NCI-H2171 (cell line): ENCODE measurements at places on chromosomes 7 and 10.

DNA sequence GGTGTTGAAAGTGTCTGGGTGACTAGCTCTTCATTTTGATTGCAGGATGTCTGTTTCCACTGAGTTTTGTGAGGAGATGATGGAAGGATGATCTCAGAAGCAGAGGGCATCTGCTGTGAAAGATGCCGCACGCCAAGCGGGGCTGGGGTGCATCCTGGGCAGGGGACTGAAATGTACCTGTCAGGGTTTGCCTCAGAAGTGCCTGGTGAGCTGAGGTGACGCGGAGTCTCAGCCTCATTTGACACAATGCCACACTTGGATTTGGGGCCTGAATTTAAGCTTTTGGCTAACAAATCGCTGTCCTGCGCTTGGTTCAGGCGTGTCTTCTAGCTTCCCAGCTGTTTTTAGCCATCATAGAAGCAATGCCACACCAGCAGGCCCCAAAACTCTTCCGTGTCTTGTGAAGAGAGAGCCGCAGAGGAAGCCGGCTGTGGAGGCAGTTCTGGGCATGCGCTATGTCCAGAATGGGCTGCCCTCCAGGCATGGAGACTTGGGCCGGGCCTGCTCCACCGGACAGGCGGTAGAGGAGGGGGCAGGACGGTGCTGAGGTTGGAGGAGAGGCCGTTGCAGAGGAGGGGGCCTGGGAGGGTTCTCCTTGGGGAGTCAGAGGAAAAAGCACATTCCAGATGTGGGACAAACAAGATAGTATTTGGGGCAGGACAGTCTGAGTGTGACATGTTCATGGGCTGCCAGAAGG is 31.2 kb downstream of the WDR86 start:
- no peak for DNase-seq

GRCh38 chr7:30091491-30091912 is 43.3 kb upstream of the MTURN start:
- DNase-seq: no peak

GRCh38 chr7:102153599-102153946 is 133.1 kb upstream of the SH2B2 start:
- DNase-seq: no peak

DNA sequence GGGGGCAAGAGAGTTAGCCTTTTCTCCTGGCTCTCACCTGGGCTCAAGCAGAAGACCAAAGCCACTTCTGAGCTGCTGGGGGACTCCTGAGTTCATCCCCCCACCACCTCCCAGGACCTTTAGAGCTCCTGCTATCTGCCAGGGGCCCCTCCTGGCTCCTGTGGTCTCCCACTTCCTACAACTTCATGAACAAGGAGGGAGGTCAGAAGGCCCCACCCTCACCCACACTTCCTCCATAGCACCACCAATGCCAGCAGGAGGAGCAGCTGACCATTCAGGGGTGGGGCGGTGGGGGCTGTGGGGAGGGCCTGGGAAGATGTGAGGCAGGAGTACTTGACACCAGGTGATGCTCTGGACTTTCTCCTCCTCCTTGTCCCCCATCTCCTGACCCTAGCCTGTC is 32.6 kb upstream of the ADCYAP1R1 start:
- DNase-seq: no peak

- DNase-seq: no peak
Observed at GRCh38 chr7:41656366-41656765, 46.5 kb downstream of the INHBA start.

DNA sequence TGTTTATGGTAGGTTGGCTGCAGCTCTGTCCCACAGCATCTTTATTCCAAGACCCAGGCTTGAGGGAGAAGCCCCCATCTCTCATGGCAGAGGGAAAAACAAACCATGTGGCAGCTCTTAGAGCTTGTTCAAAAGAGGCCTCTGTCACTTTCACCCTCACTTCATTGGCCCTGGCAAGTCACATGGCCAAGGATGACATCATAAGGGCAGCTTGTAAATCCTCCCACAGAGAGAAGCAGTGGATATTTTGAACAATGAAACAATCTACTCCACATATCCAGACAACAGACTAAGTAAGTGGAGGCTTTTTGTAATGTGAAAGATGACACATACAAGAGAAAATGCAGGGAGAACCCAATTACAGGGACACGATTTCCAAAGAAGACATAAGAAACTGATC is 108.1 kb downstream of the GRID1 start:
- DNase-seq: no peak

DNA sequence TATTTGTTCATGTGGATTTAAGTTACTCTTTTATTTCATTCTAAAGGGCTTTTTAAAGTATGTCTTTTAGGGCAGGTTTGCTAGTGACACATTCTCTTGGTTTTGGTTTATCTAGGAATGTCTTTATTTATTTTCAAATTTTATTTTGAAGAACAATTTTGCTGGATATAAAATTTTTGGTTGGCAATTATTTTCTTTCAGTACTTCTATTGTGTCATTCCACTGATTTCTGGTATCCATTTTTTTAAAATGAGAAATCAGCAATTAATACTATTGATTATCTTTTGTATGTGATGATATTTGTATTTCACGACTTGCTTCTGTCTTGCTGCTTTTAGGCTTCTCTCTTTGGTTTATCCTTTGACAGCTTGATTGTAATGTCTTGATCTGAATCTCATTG is 756.3 kb downstream of the INHBA start:
- no peak for DNase-seq

- DNase-seq: no peak
Observed at GRCh38 chr7:102913826-102914225, 1.0 kb downstream of the LRRC17 start.

DNA sequence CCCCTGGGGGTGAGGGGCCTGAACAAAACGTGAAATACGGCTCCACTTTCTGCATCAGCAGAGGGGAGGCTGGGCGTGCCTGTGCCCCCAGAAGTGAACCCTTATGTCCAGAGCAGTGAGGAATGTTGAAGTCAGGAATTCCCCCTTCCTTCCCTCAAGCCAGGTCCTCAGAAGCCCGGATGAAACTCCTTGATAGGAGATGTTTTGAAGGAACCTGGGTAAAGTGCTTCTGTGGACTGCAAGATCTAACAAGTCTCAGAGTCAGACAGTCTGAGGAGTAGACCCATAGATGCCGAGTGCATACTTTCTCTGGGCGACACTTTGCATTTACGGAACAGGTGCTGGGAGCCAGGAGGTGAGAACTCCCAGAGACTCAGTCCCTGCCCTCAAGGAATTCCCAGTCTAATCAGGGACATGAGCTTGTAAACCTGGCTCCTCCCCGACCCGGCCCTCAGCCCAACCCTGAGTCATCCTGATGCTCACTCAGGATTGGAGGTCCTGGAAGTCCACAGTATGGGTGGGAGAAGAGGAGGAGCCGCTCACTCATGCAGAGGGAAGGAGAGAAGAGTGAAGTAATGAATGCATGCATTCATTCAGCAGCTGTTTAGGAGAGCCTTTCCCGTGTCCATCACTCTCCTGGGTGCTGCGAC is 179.5 kb upstream of the ITGB1 start:
- DNase-seq: no peak

- no peak for DNase-seq
Observed at GRCh38 chr7:2488272-2488645, 12.1 kb upstream of the GRIFIN start.

- no peak for DNase-seq
Observed at GRCh38 chr10:58993480-58994221, 182.8 kb upstream of the PHYHIPL start.

DNA sequence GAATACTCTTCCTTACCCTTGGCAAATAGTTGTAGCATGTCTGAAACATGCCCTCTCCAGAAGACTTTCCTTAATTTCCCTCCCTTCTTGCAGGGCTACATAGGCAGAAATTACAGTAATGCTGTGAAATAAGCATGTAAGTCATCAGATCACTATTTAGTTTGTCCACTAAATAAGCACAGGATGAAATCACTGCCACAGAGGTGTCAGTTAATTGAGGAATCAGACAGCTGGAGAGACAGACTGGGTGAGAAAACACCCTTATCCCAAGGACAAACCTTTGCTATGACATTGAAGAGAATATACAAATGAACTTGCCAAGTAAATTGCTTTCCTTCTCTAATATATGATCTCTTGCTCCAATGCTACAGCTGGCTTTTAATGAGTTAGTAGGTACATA is 129.3 kb downstream of the CHRM2 start:
- DNase-seq: no peak

GRCh38 chr10:1377231-1377630 is 321.0 kb downstream of the WDR37 start:
- DNase-seq: no peak

GRCh38 chr10:121032460-121032859 is 181.3 kb downstream of the WDR11 start:
- no peak for DNase-seq

DNA sequence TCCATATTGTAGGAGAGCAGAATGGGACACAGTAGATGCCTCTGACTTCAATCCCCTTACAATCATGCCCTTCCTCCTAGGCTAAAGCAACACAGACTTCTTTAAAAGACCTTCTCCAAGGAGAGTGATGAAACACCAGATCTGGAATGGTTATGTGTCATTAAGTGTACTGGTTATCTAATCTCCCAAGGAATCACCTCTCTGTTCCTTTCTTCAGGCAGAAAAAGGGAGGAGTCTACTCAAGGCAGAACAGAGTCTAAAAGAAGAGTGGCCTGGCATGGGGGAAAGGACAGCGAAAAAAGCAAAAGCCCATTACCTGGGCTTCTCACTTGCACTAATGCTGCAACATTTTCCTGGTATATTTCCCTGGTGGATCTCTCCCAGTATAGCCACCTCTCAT is 2.9 kb downstream of the ELMO1 start:
- DNase-seq: no peak
